ENCODE measurements at places on chromosomes 7 and 10. TPM values are rescaled to one million over a fixed set of nuclear protein-coding genes. Genes with fewer than 3 reads are reported as not detected.

DNA sequence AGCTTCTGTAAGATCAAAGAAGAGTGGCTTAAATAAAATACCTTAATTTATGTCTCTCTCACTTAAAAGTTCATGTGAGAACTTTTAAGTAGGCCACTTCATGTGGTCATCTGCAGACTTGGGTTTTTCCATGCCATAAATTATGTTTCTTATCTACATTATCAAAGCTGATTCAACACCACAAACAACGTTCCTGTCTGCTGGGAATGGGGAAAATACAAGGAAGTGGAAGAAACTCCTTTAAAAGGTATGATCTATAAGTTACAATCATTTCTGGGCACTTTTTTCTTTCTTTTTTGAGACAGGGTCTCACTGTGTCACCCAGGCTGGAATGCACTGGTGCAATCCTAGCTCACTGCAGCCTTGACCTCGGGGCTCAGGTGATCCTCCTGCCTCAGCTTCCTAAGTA, 16.9 kb upstream of the OTUD1 start:
- H3K4me3 ChIP-seq, result no peak overlapping the region
- no peaks in the 10 kb centered on the region for H3K4me1 ChIP-seq
- H3K27ac ChIP-seq, result no peak overlapping the region
- no peaks in the 10 kb centered on the region for H3K36me3 ChIP-seq
- DNase-seq, result no peak

DNA sequence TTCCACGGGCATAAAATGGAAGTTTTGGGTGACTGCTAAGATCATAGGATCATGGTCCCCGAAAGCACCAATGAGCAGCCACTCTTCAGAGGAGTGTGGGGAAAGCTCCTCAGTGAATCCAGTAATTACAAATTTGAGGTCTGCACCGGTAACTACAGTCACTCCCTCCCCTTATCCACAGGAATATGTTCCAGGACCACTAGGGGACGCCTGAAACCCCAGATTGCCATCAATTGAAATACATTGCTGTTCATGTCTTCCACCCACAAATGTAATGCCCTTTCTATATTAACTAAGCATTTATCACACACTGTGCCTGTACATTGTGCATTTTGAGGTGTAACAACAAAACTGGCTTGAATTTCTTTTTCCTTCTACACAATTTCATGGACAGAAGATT, 447.9 kb upstream of the PFKP start:
- H3K4me3 ChIP-seq, result no peak overlapping the region
- H3K4me1 ChIP-seq, result no peaks in the 10 kb centered on the region
- no peak for DNase-seq
- no peak overlapping the region for H3K27ac ChIP-seq
- H3K27me3 ChIP-seq, result no peaks in the 10 kb centered on the region

CPA2 gene
- not detected for total RNA-seq

HMX3 gene
- not detected for total RNA-seq

All from activated naive CD8-positive, alpha-beta T cell treated with anti-CD3 and anti-CD28 coated beads, Interleukin-2, amount 10 ng/mL, durations not matched to agents 7 days and 5 days (primary cell).